ENCODE measurements at places on chromosomes 4 and X.

- no peak for DNase-seq
Observed at GRCh38 chr4:102734116-102734515, 26.7 kb downstream of the MANBA start.

DNA sequence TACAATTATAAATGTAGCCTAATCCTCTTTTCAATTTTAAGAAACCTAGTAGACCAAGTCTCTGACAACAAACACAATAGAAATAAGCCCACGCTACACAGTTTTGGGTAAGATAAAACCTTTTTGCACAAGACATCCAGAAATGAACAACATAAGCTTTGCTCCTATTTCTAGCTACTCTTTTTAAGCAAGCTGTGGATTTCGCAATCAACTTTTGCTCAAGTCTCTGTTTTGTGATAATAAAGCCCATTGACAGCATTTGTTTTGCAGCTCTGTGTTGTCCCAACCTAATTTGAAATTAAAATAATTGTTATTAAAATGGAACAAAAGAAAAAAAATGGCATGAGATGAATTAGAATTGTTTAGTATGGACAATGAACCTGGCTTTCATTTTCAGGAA is 287.9 kb upstream of the PUDP start:
- DNase-seq, result peak; percentile 0

DNA sequence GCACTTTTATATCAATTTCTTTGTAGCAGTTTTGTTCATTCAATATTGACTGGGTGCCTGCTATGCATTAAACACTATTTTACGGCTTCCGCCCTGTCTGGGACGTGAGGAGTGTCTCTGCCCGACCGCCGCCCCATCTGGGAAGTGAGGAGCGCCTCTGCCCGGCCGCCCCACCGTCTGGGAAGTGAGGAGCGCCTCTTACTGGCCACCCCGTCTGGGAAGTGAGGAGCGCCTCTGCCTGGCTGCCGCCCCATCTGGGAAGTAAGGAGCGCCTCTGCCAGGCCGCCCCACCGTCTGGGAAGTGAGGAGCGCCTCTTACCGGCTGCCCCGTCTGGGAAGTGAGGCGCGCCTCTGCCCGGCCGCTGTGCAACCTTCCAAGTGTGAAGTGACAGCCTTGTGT is 68.1 kb downstream of the RPS3A start:
- DNase-seq, result no peak

DNA sequence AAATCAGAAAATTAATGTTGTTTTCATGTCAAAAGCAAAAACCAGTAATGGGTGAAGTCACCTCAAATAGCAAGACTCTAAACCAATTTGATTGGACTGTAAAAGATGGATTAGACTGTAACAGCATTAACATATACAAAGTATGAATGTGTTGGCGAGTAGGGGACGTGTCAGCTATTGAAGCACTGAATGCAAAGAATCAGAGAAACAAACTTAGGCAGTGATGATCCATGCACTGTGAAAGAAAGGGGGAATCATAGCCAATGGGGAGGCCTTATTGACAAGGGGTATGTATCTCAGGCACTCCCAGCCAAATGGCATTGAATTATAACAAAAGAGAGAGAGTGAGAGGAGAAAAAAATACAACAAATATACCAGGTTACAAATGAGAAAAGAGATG is 30.5 kb upstream of the EIF4E start:
- DNase-seq, result no peak

DNA sequence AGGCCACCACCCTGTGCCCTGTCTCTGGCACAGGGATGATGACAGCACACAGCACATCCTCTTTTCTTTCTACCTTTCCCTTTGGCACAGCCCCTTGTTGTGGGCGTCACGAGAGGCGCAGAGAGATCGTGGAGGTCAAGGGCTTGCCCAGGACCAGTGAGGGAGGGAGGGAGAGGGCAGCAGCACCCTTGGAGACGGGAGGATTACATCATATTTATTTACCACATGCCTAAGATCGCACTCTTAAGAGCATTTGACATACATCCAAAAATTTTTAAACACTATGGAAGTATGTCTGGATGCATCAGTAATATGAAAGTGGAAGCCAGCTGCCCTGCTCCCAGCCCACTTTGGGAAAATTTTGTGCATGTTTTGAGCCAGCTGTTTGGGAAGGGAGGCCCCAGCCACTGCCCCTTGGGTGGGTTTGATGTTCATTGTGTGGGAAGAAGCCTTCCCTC is 12.7 kb downstream of the WFS1 start:
- peak; percentile 52 for DNase-seq

DNA sequence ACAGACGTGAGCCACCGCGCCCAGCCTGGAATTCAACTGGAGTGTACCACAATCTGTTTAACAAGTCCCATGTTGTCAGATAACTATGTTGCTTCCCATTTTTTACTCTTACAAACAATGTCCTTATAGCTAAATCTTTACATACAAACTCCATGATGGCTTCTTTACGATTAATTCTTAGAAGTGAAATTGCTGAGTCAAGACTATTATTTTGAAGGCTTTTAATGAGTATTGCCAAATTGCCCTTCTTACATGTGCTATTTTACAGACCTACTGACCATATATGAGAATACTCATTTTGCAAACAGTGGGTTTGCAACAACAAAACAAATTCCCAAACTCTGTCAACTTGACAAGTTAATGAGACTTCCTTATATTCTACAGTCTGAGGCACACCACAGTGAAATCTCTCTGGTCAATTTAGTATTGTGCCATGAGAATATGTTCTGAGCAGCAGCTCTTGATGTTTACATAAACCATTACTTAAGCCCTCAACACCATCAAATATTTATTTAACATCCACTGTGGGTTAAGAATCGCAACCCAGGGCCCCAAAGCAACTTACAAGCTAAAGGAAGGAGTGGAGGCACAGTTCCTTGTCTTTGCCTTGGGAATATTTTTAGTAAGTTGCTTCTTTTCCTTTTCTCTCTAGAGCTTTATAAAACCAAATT is 128.5 kb downstream of the SPRY1 start:
- DNase-seq, result no peak

- no peak for DNase-seq
Observed at GRCh38 chr4:3372933-3373465, 68.8 kb upstream of the HGFAC start.

DNA sequence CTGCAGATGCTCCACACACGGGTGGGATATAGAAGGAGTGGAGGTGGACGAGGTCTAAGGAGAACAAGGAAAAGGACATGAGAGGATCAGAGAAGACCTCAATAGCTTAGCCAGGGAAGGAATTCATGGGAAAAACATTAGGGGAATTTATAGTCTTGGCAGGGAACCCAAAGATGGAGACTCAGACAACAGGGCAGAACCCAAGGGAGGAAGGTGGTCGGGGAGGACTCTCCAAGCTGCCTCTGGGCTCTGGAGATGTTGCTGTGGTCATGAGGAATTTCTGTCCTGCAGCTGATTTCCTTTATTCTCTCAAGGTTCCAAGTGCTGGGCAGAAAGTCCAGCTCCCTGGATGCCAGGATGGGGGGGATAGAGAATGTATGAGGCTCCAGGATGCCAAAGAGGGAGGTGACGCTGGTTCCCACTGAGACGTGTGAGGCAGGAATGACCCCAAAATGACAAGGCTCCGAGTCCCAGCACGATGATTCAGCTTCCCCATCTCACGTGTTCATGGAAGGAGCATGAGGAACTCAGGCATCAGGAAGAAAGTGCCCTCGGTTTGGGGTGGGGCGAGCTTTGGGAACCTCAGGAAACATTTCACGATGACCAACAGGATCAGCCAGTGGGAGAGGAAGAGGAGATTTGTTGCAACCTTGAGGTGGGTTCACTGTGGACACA is 57.0 kb upstream of the PPP2R3B start:
- no peak for DNase-seq
